Activated T-helper 2 cell treated with anti-CD3 and anti-CD28 coated beads, Interferon-gamma antibody, Interleukin-2, Interleukin-4, amounts not matched to agents 10 μg/mL and 5 μg/mL and 100 μg/mL, durations not matched to agents 14 hours and 24 hours and 36 hours (primary cell): ENCODE measurements at places on chromosomes 3 and 15.

GRCh38 chr3:138912237-138912636 is 34.7 kb downstream of the FOXL2 start:
- DNase-seq, result no peak

DNA sequence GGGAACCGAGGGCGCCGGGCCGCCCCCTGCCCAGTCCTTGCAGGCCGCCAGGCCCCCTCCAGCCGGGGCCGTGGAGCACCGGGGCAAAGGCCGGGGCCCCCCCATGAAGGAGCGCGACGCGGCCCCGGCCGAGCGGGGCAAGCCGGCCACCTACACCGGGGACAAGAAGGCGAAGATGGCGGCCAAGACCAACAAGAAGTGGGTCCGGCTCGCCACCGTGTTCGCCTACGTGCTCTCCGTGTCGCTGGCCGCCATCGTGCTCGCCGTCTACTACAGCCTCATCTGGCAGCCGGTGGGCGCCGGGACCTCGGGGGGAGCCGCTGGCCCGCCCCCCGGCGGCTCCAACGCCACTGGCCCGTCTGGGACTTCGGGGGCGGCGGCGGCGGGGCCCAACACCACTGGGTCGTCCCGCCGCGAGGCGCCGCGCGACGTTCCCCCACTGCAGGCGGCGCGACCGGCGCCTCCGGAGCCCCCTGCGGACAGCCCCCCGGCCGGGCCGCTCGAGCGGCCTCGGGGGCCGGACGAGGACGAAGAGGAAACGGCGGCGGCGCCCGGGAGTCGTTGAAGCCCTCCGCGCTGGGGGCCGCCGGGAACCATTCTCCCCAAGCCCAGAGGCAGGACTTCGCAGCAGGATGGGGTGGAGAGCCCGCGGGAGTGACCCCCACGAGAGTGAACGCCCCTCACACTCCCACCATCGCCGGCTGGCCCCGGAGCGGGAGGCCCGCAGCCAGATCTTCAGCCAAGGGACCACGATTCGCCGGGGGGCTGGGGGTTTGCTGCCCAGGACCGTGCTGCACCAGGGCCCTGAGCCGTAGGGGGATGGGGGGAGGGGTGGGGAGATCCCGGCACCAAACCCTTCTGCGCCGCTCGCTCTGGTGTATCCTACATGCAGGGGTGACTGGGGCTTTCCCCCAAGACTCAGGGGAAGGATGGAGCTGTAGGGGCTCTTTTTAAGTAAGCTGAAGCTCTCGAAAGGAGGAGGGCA is 753 bp downstream of the INAFM2 start:
- DNase-seq, result no peak

DNA sequence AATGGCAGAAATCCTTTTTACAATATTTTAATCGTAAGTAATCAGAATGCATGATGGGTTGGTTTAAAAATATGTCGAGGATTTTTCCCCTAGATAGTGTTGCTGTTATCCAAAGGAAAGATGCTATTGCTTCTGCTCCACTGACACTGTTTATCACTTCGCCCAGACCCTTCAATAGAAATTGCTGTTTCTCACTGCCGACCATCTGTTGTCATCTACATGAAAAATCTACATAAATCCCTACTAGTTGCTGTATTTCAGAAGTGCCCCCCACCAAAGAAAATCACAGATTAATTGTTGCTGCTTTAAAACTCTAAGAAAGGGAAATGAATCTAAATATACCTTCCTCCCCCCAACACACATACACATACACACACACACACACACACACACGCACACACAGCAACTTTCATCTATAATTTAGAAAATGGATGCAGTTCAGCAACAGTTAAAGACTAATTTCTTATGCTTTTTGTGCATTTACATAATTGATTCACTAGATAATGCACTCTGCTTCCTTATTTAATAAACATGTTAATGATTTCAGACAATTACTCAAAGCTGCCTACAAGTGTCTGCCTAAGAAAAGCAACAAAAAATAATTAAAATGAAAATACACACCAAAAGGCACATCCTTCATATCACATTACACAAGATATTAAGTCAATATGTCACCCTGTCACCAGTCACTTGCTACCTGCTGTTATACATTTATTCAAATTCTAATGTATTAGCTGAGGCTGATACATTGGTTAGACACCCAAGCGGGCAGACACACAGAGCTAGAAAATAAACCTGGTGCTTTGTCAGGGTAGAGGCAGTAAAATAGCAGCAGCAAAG is 82.8 kb downstream of the RORA start:
- no peak for DNase-seq

- DNase-seq, result no peak
Measured at GRCh38 chr15:39828374-39828931, 45.8 kb upstream of the FSIP1 start.

DNA sequence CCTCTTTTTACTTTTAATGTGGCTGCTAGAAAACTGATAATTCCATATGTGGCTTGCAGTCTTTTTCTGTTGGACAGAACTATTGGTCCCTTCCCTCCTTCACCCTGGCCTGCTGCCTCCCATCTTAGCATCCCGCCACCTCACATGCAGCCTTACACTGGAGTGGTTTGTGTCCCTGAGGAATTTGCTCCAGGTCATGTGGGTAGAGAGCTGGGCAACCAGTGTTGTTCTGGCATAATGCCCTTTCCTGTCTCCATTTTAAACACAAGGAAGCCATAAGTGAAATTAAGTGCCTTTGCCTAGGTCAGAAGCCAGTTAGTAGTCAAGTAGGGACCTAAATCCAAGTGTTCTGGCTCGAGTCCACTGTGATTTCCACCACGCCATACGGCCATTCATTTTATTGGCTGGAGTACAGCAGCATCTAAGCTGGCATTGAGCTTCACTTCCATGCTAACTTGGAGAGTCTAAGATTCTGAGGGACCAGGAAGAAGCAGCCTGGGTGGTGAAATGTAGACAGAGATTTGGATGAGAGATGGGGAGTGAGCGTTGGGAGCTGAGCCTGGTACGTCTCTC is 46.0 kb upstream of the PLXNA1 start:
- DNase-seq, result no peak

DNA sequence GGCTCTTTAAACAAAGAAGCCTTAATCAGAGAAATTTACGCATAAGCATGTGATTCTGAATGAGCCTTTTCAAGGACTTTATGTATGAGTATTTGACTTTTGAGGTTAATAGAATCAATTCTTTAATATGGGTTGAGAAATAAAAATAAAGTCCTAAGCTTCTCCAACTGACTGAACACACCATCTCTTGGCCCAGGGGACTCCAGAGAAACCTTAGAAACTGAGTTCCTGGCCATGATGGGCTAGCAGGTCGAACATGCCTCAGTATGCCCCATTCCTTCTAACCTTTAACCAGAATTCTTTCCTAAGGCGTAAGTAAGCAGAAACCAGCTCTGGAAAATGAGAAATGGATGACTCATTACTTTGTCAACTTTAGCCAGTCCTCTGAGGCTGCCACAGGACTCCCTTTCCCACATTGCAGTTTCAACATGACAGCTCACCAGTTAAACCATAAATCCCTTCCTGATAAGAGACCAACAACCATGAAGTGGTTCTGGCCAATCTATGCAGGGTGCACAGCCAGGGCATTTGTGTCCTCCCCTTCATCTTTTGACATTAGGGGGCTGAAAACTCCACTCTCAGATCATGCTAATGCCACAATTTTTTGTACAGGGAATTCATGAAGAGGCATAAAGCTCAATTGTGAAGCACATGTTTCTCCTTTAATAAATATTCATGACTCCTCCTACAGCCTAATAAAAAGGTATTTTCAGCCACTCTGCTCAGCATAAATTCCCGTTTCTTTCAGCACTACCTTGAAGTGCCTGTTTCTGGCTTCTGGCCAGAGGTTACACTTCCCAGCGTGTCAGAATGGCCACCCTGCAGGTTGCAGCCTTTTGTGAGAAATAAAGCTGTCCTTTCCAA is 33.3 kb downstream of the TM4SF18 start:
- DNase-seq, result no peak

- DNase-seq, result no peak
Measured at GRCh38 chr3:75180235-75180944, 483.7 kb upstream of the FRG2C start.

- DNase-seq, result peak; percentile 18
Measured at GRCh38 chr3:125594581-125595011, 701 bp downstream of the OSBPL11 start.

DNA sequence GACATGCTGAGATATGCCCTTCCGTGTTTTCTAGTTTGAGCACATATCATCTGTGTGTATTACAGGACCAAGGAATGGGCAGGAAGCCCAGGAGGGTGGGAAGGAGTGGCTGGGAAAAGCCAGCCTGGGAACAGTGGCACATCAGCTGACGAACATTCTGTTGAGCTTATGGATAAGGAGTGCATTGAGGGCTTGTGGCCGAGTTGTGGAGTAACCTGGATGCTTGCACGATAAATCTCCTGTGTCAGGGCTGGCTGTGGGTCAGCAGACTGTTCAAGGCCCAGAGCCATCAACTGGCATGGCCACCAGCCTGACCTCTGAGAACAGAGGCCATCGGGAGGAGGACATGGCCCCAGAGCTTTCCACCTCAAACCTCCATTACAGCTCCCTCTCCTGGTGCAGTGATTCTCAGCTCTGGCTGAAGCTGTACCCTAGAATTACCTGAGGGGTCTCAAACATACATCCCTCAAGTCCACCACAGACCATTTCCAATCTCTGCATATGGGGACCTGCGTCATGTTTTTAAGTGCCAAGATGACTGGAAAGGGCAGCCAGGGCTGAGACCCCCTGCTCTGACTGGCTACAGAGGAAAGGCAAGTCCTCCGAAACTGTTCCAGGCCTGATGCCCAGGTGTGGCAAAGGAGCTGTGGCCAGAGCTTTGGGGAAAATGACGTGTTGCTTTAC is 4.8 kb upstream of the VILL start:
- DNase-seq, result no peak
